Aorta (tissue), 5 donors: ENCODE measurements at places on chromosomes 2 and 18. TPM values are rescaled to one million over a fixed set of nuclear protein-coding genes. Genes with fewer than 3 reads are reported as not detected.

Gene MERTK
- 18.8 TPM for polyA plus RNA-seq

Gene INPP5D
- 13.3 TPM for polyA plus RNA-seq

Gene MEP1B
- polyA plus RNA-seq: not detected

Gene APCDD1
- polyA plus RNA-seq: 10.0 TPM

Gene LYG1
- polyA plus RNA-seq: 0.88 TPM
